Karpas-422 (cell line): ENCODE measurements at places on chromosomes 2 and 18.

DNA sequence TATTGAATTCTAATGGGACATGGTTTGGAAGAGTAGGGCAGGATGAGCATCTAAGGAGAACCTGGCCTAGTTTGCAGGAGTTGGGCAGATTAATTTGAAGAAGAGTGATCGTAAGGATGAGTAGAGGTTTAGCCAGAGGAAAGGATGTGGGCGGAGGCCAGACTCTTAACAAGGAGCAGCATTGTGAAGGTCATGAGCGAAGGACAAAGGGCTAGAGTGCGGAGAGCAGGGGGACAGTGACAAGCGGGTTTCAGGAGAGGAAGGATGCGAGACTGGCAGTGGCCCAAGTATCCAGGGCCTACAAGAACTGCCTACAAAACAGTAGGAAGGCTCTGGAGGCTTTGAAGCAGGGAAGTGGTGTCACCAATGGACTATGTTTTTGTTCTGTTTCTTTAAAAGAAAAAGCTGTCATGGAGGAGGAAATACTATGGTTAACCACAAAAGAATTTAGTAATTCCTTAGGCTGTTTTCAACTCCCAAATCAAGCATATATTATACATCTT lies 20.1 kb downstream of the SLC66A3 start:
- H3K4me1 ChIP-seq = peaks cover 3% of the 10 kb centered on the region; the same call in 1 of the 2 replicates
- H3K27ac ChIP-seq = no peak overlapping the region
- H3K27me3 ChIP-seq = no peaks in the 10 kb centered on the region
- H3K4me3 ChIP-seq = no peak overlapping the region

DNA sequence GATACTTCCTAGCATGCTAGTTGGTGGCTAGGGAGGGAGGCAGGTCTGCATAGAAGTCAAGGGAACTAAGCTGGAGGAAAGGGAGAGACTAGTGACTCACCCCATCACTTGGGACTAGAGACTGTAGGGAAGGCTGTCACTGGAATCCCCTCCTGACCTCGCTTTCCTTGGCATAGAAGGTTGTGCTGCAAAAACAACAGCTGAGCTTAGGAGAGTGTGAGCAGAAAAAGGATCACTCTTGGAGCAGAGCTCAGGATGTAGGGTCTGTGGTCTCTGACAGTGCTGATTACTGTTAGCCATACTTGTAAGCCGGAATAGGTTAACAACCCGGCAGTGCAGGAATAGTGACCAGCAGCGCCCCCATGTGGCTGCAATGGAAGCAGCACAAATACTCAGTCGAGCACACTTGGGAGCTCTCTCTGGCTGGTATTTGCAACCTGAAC lies 66.9 kb upstream of the SMAD2 start:
- peak overlapping the region; percentile 99 for H3K27ac ChIP-seq
- H3K27me3 ChIP-seq = no peaks in the 10 kb centered on the region
- H3K36me3 ChIP-seq = no peaks in the 10 kb centered on the region
- H3K4me3 ChIP-seq = no peak overlapping the region

- no peaks in the 10 kb centered on the region for H3K36me3 ChIP-seq
- DNase-seq = no peak
- H3K27ac ChIP-seq = no peak overlapping the region
- H3K4me3 ChIP-seq = no peak overlapping the region
- no peaks in the 10 kb centered on the region for H3K27me3 ChIP-seq
These were observed 5.7 kb upstream of the HS1BP3 start for GRCh38 chr2:20656561-20656960.

DNA sequence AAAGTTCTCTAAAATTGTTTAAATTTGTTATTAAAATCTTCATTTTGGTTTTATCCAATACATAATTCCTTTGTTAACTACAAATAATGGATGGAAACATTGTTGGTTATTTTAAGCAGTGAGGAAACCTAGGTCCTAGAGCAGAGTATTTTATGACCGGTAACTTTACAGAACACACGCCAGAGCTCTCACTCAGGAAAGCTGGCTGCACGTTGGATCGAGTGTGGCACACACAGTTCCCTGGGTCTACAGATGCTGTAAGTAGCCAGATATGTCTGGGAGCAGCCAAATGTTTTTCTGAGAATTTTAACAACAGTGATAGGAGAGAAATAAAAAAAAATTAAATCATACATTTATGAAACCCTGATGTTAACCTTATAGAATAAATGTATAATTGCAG lies 264.4 kb downstream of the ZNF407 start:
- H3K4me1 ChIP-seq = no peaks in the 10 kb centered on the region
- no peak for DNase-seq
- H3K27me3 ChIP-seq = no peaks in the 10 kb centered on the region
- H3K27ac ChIP-seq = no peak overlapping the region
- H3K4me3 ChIP-seq = no peak overlapping the region

DNA sequence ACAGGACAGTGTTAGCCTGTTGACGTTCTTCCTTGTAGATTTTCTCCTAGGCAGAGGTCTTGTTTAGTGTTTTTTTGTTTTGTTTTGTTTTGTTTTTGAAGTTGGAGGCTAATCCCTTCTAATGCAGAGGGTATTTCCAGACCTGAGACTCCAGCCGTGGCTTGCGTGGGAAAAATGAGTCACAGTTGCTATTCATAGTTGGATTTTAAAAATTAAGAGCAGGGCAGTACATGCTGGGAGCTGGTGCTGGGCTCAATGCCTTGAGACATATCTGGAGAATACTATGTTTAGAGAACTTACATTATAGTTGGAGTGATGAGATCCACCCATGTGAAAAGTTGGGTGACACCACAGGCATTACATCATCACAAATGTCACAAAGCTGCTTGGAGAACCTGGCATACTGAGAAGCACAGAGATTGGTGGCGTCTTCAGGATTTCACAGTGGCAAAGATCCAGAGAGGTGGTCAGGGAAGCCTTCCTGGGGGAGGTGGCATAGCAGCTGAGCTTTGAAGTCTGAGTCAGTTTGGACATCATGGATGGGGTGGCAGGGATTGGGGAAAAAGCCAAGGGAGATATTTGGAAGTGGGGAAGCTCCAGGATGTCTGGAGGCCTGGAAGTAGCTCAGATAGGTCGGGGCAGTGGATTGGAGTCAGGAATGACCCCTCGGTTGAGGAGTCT lies 249.4 kb downstream of the LOXHD1 start:
- no peak overlapping the region for H3K4me3 ChIP-seq
- H3K36me3 ChIP-seq = no peaks in the 10 kb centered on the region
- H3K4me1 ChIP-seq = peaks cover 27% of the 10 kb centered on the region
- no peaks in the 10 kb centered on the region for H3K27me3 ChIP-seq
- DNase-seq = no peak

DNA sequence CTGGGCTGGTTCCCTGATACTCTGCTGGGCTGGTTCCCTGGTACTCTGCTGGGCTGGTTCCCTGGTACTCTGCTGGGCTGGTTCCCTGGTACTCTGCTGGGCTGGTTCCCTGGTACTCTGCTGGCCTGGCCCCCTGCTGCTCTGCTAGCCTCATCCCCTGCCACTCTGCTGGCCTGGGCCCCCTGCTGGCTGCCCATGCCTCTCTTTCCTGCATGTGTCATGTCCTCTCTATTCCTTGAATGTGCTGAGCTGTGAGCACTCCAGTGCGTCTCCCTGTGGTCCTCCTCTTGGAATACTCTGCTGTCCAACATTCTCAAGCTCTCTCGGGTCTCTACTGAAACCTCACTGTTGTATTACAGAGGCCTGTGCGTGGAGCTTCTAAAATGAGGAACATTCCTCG lies 216.3 kb downstream of the RNF144A start:
- H3K4me1 ChIP-seq = no peaks in the 10 kb centered on the region
- no peak overlapping the region for H3K27ac ChIP-seq
- no peaks in the 10 kb centered on the region for H3K27me3 ChIP-seq
- no peak overlapping the region for H3K4me3 ChIP-seq
- peak; percentile 48 for DNase-seq

DNA sequence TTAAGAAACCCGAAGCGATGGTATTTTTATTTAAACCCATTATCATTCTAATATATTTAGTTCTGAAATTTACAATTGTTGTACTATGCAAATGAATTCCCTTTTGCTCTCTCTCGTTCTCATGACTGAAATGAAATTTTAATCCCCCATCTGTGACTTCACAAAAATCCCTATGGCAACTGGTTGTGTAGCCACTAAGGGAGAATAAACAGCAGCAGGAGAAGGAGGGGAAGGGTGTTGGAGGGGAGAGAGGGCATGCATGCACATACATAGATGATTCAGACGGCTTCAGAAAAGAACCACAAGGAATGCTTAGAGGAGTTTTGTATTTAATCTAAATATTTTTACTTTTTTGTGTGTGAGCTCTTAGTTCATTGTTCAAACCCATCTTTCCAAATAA lies 36.8 kb downstream of the CPS1 start:
- no peak for DNase-seq
- H3K36me3 ChIP-seq = no peaks in the 10 kb centered on the region
- no peaks in the 10 kb centered on the region for H3K4me1 ChIP-seq
- no peak overlapping the region for H3K4me3 ChIP-seq
- no peaks in the 10 kb centered on the region for H3K27me3 ChIP-seq

DNA sequence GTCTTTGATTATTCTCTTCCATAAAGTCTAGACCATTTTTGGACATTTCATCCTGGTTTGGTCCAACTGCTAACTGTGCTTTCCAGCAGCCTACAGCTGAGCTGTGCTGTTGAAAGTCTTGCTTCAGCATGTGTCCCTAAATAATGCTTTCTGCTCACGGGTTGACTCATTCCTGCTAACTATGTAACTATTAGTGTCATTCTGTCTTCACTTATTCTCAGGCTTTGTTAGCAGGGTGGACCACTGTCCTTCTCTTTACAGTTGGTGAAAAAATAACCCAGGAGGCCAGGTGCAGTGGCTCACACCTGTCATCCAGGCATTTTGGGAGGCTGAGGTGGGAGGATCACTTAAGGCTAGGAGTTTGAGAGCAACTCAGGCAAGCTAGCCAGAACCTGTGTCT lies 8.9 kb downstream of the ADAM23 start:
- DNase-seq = no peak
- no peaks in the 10 kb centered on the region; the same call in 1 of the 2 replicates for H3K27me3 ChIP-seq
- H3K36me3 ChIP-seq = no peaks in the 10 kb centered on the region

DNA sequence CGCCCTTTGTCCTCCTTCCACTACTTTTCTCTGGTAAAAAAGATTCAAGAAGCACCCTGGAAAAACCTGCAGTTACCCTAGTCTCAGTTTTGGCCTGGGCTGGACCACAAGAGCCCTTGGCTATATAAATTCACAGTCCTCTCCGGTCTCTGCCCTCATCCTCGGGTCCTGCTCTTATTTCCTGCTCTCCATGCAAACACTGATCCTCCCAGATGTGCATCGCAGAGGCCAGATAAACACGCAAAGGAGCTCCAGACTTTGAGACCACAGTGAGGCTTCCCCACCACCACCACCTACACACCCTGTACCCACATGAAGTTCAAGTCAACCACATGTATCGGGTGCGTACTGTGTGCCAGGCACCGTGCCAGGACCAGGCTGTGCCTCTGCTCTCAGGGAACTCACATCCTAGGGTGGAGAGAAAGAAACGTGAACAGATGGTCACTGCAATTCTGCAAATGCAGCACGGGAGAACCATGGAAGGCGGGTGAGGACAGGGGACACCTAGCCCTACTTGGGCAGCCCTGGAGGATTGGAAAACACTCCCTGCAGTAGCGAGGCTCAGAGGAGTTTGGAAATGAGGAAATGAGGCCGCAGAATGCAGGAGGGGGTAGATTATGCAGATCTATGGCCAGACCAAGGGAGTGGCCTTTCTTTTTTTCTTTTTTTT lies 7.4 kb downstream of the CTDSP1 start:
- peaks cover 10% of the 10 kb centered on the region; the same call in 1 of the 2 replicates for H3K36me3 ChIP-seq
- no peaks in the 10 kb centered on the region for H3K27me3 ChIP-seq
- peaks cover 34% of the 10 kb centered on the region for H3K4me1 ChIP-seq
- peak overlapping the region; percentile 33; the same call in 1 of the 2 replicates for H3K27ac ChIP-seq
- peak overlapping the region; percentile 76 for H3K4me3 ChIP-seq
- DNase-seq = peak; percentile 60

GRCh38 chr18:67242001-67242400 lies 274.5 kb downstream of the DSEL start:
- no peak for DNase-seq
- no peaks in the 10 kb centered on the region for H3K27me3 ChIP-seq
- no peaks in the 10 kb centered on the region for H3K4me1 ChIP-seq
- H3K27ac ChIP-seq = no peak overlapping the region

GRCh38 chr2:129281791-129282530 lies 697.5 kb upstream of the RAB6C start:
- no peak overlapping the region for H3K4me3 ChIP-seq
- H3K4me1 ChIP-seq = no peaks in the 10 kb centered on the region

DNA sequence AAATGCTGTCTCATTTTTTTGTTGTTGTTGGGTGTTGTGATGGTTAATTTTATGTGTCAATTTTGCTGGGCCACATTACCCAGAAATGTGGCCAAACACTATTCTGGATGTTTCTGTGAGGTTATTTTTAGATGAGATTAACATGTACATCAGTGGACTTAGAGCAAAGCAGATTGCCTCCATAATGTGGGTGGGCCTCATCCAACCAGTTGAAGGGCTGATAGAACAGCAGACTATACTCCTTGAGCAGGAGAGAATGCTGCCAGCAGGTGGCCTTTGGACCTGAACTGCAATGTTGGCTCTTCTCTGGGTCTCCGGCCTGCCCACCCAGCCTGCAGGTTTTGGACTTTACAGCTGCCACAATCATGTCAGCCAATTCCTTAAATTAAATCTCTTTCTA lies 169.0 kb downstream of the FTCDNL1 start:
- no peaks in the 10 kb centered on the region for H3K4me1 ChIP-seq
- no peak for DNase-seq
- H3K27me3 ChIP-seq = no peaks in the 10 kb centered on the region
- H3K27ac ChIP-seq = no peak overlapping the region
- no peaks in the 10 kb centered on the region for H3K36me3 ChIP-seq
- H3K4me3 ChIP-seq = no peak overlapping the region

- peaks cover 3% of the 10 kb centered on the region for H3K4me1 ChIP-seq
- DNase-seq = no peak
- H3K27me3 ChIP-seq = no peaks in the 10 kb centered on the region
- H3K4me3 ChIP-seq = no peak overlapping the region
- H3K36me3 ChIP-seq = no peaks in the 10 kb centered on the region
- H3K27ac ChIP-seq = no peak overlapping the region
These were observed 591 bp downstream of the C2orf80 start for GRCh38 chr2:208189069-208189809.

GRCh38 chr2:241267249-241268067 lies 48.0 kb downstream of the HDLBP start:
- H3K4me3 ChIP-seq = no peak overlapping the region
- peaks cover 16% of the 10 kb centered on the region for H3K4me1 ChIP-seq
- peaks cover 6% of the 10 kb centered on the region; the same call in 1 of the 2 replicates for H3K36me3 ChIP-seq
